GM10248 (cell line): ENCODE measurements at places on chromosomes 6 and 20.

- DNase-seq: peak; percentile 7
These were observed 10.5 kb downstream of the BCAS4 start for GRCh38 chr20:50805349-50805684.

GRCh38 chr6:44067173-44068139 lies 59.8 kb downstream of the MRPL14 start:
- DNase-seq: no peak

GRCh38 chr6:74857157-74857556 lies 348.7 kb downstream of the COL12A1 start:
- no peak for DNase-seq

GRCh38 chr6:98657764-98658163 lies 176.6 kb upstream of the POU3F2 start:
- DNase-seq: no peak

GRCh38 chr6:130961148-130961547 lies 101.9 kb downstream of the EPB41L2 start:
- DNase-seq: no peak

GRCh38 chr20:13099676-13100075 lies 90.9 kb downstream of the SPTLC3 start:
- DNase-seq: no peak

DNA sequence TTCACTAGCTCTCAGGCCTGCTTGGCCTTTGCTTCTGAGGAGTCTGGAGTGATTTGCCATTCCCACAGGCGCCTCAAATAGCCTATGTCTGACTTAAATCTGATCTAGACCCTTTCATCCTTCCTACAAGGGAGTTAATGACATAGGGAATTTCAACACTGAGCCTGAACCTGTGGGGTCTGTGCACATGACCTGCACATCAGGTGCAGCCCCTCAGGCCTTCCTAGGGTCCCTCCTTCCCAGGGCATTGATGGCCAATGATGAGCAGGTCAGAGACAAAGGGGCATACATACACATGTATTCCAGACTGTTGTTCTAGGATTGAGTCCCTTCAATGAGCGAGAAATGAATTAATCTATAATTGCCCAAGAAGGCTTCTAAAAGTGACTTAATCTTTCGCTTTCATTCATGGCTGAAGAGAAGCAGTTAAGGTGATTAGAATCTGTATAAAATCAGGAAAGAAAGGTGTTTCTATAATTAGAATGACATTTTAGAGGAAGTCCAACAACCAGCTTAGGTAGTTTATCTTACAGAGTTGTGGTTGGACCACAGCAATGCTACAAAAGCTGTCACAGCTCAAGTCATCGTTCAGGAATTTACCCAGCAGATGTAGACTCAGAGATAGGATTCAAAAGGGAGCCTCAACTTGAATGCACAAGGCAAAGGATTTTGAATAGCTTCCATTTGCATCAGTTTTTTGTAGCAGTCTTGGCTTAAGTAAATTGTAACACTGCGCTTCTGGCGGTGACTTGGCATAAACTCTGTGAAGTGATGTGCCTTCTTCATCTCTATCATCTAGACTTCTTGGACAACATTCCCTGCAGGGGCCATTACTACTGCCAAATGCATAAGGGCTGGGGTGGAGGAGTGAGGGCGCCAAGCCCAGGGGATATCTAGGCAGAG lies 27.0 kb upstream of the TBC1D7 start:
- DNase-seq: no peak

- DNase-seq: no peak
These were observed 17.1 kb downstream of the RALGAPA2 start for GRCh38 chr20:20695250-20695816.

- no peak for DNase-seq
These were observed 16.7 kb downstream of the BTN2A1 start for GRCh38 chr6:26474439-26474881.

DNA sequence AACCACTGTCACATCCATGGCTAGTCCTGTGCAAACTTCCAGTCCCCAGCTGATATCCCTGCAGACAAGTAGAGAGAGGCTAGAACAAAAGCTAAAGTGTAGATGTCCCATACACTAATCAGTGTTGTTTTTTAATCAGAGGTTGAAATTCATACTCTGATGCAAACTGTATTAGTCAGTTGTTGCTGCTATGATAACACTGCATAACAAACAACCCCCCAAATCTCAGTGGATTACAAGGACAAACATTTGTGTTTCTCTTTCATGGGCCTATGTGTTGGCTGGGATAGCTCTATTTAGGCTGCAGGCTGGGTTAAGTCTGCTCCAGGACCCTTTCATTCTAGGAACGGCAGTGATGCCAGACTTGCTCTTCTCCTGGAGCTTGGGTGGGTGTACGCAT lies 26.8 kb downstream of the BNIP5 start:
- DNase-seq: no peak

DNA sequence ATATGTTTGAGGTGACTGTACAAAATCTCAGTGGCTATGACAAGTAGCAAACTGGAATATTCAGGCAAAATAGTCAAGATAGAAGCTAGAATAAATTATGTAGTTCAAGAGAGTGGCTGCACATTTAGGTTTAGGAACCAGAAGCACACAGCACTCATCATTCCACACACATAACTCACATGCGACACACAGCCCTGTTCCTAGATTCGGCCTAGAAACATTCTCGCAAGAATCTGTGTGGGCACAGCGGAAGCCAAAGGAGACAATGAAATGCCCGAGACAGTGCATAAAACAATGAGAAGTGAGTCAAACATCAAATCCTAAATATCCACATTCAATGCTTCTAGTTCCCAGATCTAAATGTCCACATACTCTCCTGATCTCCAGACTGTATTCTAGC lies 9.5 kb upstream of the SUPT3H start:
- DNase-seq: no peak

DNA sequence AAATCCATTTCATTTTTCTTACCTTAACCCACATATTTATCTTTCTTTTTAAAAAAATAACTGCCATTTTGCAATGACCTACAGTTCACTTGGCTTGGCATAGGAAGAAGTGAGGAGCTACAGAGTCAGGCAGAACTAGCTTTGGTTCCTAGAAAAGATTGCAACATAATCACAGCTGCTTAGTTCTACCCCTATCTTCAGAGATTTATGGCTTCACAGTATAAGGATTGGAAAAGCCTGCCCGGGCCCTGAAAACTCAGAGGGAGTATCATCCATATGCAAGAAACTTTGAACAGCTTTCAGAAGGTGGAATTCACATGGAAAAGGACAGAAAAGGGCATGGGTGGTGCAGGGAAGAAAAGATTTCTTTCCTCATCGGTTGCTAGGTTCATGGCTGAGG lies 774.3 kb upstream of the CHD6 start:
- no peak for DNase-seq
